A549 treated with dexamethasone at 1 μM for 4 hours (cell line): ENCODE measurements at places on chromosomes 5 and 9. TPM values are rescaled to one million over a fixed set of nuclear protein-coding genes. Genes with fewer than 3 reads are reported as not detected.

PITX1 gene
- 18.8 to 33.5 TPM (median 31.7 TPM) in 5 replicates for total RNA-seq

SHOC1 gene
- 0.01 to 0.02 TPM in 2 of 5 replicates, not detected in the others for total RNA-seq

CAMK2A gene
- total RNA-seq = 0.54 to 0.85 TPM (median 0.77 TPM) in 5 replicates

C5orf58 gene
- total RNA-seq = not detected in 5 replicates
